H9 (cell line): ENCODE measurements at places on chromosomes 2 and 18. TPM values are rescaled to one million over a fixed set of nuclear protein-coding genes. Genes with fewer than 3 reads are reported as not detected.

HOXD11 gene
- not detected in 2 replicates for total RNA-seq

DNA sequence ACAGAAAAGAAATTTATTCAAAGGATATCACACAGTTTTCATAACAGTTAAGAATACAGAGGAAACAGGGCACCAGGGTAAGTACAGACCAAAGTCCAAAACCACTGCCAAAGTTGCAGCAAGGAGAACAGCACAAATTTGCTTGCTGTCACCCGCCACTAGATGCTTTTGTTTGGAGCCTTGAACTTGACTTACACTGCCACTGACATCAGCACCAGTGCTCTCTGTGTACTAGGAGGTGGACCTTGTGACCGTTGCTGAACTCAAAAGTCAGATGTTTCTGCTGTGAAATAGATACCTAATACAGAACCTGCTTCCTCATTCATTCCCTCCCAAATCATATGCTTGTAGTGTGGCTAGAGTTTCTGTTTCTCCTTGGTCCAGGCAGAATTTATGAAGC is 578.3 kb upstream of the TMEFF2 start:
- no peaks in the 10 kb centered on the region for H3K36me3 ChIP-seq
- no peak overlapping the region for H3K4me3 ChIP-seq
- no peak for DNase-seq
- no peaks in the 10 kb centered on the region for H3K27me3 ChIP-seq

- no peaks in the 10 kb centered on the region for H3K4me1 ChIP-seq
- peaks cover 2% of the 10 kb centered on the region; the same call in 1 of the 2 replicates for H3K36me3 ChIP-seq
- no peaks in the 10 kb centered on the region for H3K27me3 ChIP-seq
- no peak overlapping the region for H3K4me3 ChIP-seq
Observed at GRCh38 chr2:20702563-20702962, 35.6 kb downstream of the GDF7 start.

UGT1A10 gene
- not detected in 2 replicates for total RNA-seq

GRCh38 chr18:43772907-43773306 is 495.6 kb upstream of the SYT4 start:
- H3K27me3 ChIP-seq: no peaks in the 10 kb centered on the region
- H3K36me3 ChIP-seq: peaks cover 17% of the 10 kb centered on the region; the same call in 1 of the 2 replicates
- DNase-seq: no peak
- H3K4me3 ChIP-seq: no peak overlapping the region
- H3K4me1 ChIP-seq: no peaks in the 10 kb centered on the region

NEU2 gene
- total RNA-seq: not detected in 2 replicates

ANO7 gene
- total RNA-seq: 3.9 and 5.2 TPM in 2 replicates

SEMA4C gene
- total RNA-seq: 81.6 and 87.2 TPM in 2 replicates

RTP5 gene
- not detected in 2 replicates for total RNA-seq

SLC30A3 gene
- 2.5 and 3.4 TPM in 2 replicates for total RNA-seq

DNA sequence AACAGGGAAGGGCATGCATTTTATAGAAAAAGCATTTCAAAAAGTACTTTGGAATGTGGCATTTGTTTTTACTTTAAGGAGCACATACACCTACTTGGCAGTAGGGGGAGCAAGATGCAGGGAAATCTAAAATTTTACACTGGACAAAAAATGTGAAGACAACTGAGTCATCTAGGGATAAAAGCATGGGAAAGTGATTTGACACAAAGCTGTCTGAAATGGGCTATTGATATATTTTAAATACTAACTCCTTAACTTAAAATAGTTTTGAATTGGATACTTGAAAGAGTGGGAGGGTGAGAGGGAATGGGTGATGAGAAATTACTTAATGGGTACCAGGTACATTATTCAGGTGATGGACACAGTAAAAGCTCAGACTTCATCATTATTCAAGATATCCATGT is 15.8 kb downstream of the TMEM200C start:
- no peaks in the 10 kb centered on the region for H3K4me1 ChIP-seq
- no peak overlapping the region for H3K27ac ChIP-seq
- no peak for DNase-seq
- no peak overlapping the region for H3K4me3 ChIP-seq
- H3K27me3 ChIP-seq: no peaks in the 10 kb centered on the region

BCL11A gene
- total RNA-seq: 91.4 and 92.7 TPM in 2 replicates

GRCh38 chr2:31944828-31945571 is 65.8 kb downstream of the MEMO1 start:
- DNase-seq: no peak
- H3K36me3 ChIP-seq: no peaks in the 10 kb centered on the region
- H3K4me1 ChIP-seq: peaks cover 2% of the 10 kb centered on the region; the same call in 1 of the 2 replicates
- no peak overlapping the region for H3K27ac ChIP-seq

DNA sequence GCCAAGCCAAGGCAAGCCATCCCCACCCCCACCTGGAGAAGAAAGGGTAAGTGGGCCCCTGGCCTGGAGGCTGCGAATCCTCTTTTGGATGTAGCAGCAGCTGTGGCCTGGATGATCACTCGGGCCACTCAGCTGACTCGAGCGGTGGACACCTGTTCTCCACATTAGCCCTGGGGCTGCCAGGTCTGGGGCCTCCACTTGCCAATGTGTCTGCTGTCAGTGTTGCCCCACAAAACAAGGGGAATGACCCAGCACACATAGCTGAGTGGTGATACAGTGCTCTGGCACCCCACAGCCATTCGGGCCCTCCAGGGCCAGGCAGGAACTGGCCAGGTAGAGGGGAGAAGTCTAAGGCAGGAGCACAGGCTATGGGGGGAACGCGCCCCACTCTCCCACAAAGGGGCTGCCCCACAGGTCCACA is 2.6 kb downstream of the STK25 start:
- no peak overlapping the region for H3K4me3 ChIP-seq
- no peaks in the 10 kb centered on the region for H3K27me3 ChIP-seq
- no peak overlapping the region for H3K27ac ChIP-seq

GRCh38 chr2:169664600-169664977 is 29.6 kb downstream of the CFAP210 start:
- H3K36me3 ChIP-seq: no peaks in the 10 kb centered on the region
- DNase-seq: no peak
- no peaks in the 10 kb centered on the region for H3K4me1 ChIP-seq
- H3K27me3 ChIP-seq: no peaks in the 10 kb centered on the region

DNA sequence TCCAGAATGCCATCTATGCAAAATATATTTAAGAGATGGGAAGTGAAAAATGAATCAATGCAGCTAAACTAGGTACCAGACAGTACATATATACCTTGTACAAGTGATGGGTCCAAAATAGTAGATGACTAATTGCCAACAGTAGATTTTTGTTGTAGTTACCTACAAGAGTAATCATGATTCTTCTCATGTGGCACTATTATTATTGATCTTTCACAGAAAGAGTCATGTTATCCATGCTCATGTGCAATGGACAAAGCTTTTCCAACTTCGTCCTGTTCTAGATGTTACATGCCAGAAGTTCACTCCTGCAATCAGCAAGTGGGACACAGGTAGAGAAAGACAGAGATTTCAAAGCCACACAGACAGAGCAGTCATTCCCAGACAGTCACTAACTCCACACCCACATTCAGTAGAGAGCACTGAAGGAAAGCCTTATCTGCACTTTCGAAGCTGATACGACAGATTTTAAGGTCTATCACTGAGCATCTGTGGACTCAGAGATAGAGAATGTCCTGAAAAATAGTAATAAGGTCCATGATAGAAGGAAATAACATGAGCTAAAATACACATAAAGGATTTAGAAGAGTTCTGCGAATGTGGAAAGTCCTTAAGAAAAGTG is 101.6 kb upstream of the ITPRID2 start:
- H3K4me1 ChIP-seq: no peaks in the 10 kb centered on the region
- no peak overlapping the region for H3K27ac ChIP-seq
- DNase-seq: no peak
- H3K36me3 ChIP-seq: no peaks in the 10 kb centered on the region
- no peak overlapping the region for H3K4me3 ChIP-seq
